ENCODE measurements at places on chromosomes 5 and 9.

DNA sequence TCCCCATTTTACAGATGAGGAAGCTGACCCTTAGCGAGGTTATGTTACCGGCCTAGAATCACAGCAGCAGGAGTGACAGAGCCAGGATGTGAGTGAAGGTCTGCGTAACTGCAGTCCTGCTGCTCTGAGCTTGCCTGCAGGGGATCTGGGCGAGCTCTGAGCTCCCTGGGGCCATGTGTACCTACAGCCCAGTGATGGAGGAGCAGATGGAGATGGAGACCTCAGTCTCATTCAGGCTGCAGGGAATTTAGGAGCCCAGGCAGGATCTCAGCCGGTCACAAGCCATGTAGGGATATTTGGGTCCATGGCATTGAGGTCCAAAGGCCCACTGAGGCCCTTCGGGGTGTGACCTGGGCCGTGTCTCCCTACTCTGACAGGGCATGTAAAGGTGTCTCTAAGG is 170.6 kb downstream of the CACNA1B start:
- no peak for DNase-seq

DNA sequence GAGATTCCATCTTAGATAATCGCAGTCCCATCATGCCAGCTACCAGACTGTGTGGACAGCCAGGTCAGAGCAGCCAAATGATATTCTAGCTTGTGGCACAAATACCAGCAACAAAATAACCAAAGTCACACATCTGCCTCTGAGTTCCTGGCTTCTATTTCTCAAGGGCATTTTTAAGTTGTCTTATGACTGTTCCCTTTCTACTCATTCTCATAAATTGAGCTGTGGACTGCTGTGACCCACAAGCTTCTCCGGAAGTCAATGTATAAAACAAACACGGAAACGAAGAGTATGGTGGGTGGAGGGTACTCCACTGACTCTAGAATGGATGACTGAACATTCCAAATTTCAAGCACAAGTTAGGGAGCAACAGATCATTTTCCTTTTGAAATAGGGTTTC is 43.9 kb downstream of the PDCD1LG2 start:
- DNase-seq, result no peak

GRCh38 chr9:121350993-121351561 is 19.0 kb downstream of the STOM start:
- DNase-seq, result peak; percentile 77

- DNase-seq, result no peak
Measured at GRCh38 chr9:97321691-97322090, 14.2 kb downstream of the CCDC180 start.

DNA sequence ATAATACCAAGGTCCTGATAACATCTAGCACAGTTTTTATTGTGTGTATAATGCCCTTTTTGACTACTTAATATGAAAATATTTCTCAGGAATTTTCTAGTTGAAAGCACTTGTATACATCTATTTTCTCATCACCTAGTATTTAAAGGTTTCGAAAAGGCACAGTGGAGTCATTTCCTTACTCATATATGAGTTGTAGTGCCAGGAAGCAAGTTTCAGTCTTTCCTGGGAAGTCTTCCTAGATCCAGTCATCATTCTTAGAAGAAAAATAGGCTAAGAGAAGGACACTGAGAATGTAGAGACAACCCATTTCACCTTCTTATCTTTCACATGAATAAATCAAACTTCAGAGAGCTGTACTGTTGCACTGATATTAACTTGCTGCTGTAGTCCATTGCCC is 70.2 kb downstream of the SLC25A46 start:
- DNase-seq, result no peak

GRCh38 chr5:107651325-107651724 is 19.4 kb downstream of the EFNA5 start:
- no peak for DNase-seq

DNA sequence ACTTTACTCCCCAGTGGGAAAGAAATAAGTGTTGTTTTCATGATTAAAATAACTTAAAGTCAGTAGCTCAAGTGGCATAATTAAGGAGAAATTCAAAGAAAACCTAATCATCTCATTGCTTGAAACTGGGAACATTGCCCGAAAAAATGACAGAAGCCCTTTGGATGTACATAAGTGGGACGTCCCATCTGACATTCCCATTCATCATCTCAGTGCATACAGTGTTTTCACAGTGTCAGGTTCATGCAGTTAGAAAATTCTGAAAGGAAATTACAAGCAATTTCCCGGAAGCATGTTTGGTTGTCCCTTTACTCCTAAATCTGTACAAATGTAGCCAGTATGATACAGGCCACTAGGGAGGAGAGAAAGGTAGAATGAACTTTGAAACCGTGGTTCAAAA is 95.6 kb downstream of the ADAMTS16 start:
- DNase-seq, result no peak

GRCh38 chr5:172477466-172477865 is 23.1 kb upstream of the SH3PXD2B start:
- no peak for DNase-seq
